ENCODE measurements at places on chromosomes 5 and 9.

GRCh38 chr5:33565324-33565723 lies 124.6 kb downstream of the TARS1 start:
- DNase-seq = no peak

- DNase-seq = no peak
Measured at GRCh38 chr5:157359356-157360055, 93.6 kb downstream of the CYFIP2 start.

DNA sequence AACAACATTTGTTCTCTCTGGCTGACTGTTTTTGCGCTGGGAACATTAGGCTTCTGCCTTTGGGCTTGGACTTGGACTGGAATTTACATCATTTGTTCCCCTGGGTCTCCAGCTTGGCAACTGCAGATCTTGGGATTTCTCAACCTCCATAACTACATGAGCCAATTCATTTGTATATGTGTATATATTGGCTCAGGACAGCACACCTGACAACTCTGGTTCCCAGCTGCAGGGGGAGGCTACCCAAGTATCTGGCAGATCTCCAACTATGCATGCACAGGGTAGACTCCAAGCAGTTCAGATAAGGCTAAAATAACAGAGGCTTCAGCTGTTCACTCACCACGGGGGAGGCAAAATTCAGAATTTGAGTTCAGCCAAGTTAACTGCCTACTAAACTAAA lies 31.6 kb upstream of the F2RL1 start:
- DNase-seq = no peak

DNA sequence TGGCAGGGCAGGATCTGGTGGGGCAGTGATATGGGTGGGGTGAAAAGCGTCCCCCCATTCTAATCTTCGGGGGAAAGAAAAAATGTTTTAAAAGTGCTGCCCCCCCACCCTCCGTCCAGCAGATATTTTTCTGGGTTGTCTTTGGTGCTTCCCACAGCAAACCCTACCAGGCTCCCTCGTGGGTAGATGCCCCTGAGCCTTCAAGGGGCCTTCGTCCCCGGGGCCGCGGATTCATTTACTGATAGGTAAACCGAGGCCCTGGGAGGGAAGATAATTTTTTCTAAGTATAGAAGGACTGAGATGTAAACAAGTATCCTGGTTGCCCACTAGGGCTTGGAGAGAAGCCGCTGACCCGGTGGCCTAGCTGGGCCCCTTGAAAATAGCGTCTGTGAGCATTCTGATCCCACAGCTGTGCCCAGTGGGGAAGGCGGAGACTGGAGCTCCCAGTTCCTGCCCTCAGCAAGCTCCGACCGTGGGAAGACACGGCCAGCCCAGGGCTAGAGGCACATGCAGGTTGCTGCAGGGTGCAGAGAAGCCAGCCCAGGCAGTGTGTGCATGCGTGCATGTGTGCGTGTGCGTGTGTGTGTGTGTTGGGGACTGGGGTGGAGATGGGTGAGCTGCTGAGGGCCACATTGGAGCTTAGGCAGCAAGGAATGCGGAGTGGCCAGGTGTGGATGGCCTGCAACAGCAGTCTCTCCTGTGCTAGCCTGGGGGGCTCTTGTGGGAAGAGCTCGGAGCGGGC lies 6.0 kb upstream of the RXRA start:
- no peak for DNase-seq

GRCh38 chr5:137871571-137871970 lies 3.9 kb downstream of the MYOT start:
- no peak for DNase-seq

DNA sequence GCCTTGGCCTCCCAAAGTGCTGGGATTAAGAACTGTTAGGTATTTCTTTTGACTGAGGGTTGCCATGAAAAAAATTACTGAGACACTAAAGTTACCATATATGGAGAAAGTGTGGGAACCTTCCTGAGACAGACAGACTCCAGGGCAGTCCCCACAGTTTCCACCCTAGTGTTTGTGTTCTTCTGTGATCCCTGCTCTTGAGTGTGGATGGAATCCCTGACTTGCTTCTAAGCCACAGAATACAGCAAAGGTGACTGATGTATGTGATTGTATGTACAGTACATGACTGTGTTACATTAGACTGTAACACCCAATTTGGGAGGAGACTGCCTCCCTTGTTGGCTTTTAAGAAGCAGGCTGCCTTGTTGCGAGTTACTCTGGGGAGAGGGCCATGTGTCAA lies 24.7 kb upstream of the ADAM19 start:
- DNase-seq = no peak

DNA sequence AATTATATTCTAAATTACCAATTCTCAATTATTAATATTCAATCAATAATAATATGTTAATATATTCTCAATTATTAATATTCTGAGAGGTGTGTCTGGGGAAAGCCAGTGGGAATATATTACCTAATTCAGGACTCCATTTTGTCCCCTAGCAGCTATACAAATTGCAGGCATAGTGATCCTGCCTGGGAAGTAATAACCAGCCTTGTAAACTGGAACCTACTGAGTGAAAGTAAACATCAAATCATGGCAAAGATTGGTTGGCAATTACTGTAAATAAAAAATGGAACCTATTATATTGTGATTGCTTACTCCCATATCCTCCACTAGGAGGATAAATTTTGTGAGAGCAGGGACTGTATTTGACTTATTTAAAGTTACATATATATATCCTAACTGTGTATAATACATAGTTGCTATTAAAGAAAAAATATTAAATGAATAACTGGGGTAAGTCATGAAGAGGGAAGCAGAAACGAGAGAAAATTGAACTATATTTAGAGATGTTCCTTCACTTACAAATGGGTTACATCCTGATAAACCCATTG lies 150.5 kb upstream of the ELL2 start:
- no peak for DNase-seq

DNA sequence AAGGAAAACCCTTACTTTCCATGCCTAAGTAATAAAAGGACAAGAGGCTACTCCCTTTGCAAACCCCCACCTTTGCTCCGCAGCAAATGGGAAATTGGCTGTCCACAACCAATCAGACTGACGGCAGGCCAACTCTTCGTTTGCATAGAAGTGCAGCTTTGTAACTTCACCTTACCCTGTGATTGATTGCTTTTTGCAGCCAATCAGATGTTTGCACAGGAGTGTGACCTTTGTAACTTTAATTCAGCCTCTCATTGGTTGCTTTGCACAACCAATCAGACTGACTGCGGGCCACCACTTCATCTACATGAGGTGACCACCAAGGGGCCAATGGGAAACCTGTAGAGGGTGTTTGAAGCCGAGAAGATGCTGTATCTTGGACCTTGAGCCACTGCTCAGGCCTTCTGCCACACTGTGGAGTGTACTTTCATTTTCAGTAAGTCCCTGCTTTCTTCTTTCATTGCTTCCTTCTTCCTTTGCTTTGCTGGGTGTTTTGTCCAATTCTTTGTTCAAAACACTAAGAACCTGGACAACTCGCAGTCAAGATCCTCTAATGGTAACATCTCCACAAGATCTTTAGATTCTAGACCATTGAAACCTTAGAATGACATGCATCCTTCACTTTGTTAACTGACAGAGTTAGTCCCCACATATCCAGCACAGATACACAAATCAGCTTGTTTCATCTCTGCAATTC lies 51.3 kb upstream of the FREM1 start:
- DNase-seq = no peak

- DNase-seq = no peak
Measured at GRCh38 chr5:2986301-2986700, 234.8 kb upstream of the IRX2 start.

DNA sequence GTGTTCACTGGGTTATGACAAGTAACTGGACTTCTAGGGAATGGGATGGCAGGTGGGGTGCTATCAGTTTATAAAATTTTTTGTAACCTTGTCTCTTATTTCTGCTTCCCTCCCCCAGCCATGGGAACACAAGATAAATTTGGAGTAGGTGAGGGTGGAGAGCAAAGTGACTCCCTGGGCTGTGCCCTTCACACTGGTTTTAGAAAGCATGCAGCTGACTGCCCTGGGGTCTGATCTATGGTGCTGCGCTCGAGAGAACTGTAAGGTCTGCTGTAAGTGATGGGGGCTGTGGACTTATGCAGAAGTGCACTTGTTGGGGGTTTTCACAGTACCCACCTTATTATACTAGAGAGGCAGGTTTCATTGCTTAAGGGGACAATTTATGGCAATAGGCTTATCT lies 247.7 kb upstream of the DMRT1 start:
- DNase-seq = no peak

DNA sequence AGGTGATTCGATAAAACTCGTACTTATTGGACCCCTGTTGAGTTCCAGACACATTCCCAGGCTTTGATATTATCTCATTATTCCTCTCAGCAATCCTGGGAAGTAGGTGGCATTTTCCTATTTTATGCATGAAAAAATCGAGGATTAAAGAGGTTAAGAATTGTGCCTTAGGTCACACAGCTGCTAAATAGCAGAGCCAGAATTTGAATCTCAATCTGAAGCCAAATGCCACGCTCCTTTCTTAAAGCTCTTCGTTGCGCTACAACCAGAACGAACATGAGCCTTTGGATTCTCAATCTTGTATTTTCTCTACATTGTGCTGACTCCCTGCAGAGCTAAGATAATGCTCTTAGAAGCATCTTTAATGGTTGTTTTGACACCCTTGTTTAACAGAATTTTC lies 527.8 kb upstream of the TLE4 start:
- DNase-seq = no peak

DNA sequence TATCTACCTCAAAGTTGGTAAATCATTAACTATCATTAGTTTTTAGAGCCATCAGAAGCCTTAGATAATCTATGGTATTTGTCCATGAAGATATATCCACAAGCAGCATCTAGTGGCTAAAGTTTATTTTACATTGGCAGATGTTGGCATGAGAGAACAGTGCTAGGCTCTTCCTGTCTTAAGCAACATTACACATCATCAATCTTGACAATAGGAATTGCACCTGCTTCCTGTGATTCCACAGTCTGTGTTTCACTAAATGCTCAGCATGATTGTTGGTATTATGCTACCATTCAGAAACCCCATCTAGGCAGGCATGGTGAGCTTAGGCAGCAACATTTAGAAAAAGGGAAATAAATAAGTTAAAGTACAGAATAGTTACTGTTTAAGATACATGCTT lies 246.6 kb downstream of the SLCO4C1 start:
- no peak for DNase-seq

GRCh38 chr5:55234121-55234700 lies 803 bp upstream of the CCNO start:
- DNase-seq = no peak

- no peak for DNase-seq
Measured at GRCh38 chr9:3277200-3277599, 248.6 kb downstream of the RFX3 start.
